NCI-H1105 treated with DMSO at 0.1 percent for 48 hours (cell line): ENCODE measurements at places on chromosomes 6 and 20.

DNA sequence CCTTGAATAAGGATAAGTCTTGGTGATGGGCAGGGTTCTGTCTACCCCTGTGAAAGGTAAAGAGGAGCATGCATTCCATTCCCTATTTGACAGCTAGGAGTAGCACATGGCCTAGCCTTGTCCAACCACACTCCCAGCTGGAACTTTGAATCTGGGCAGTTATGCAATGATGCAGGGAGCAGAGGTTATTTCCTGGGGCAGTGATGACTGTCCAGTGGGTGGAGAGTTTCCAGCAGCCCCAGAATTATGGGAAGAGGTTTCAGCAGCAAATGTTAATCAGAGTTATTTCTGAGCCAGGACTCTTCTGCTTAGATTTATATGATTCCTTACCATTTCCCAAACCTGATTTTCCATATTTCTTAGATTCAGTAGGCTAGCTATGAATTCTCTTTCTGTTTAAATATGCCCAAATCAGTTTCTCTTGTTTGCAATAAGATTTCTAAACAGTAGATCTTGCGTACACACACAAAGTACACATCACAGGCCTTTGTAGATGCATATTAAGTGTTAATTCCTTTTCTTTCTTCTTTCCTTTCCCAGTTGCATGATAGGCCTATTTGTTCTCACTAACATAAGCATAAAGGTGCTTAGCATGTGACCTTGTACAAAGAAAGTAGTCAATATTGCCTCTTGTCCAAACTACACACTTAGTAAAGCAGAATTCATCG, 17.3 kb upstream of the TXLNB start:
- DNase-seq, result no peak

- DNase-seq, result no peak
These were observed 50.9 kb upstream of the OLIG3 start for GRCh38 chr6:137545073-137545472.

- DNase-seq, result no peak
These were observed 41.3 kb downstream of the PANK2 start for GRCh38 chr20:3930265-3931206.

- no peak for DNase-seq
These were observed 168.2 kb downstream of the GPX5 start for GRCh38 chr6:28693751-28694443.

- no peak for DNase-seq
These were observed 417 bp downstream of the NFATC2 start for GRCh38 chr20:51542033-51542570.

GRCh38 chr6:158465747-158466146, 94.1 kb upstream of the TMEM181 start:
- DNase-seq, result no peak

- DNase-seq, result no peak
These were observed 1.2 kb upstream of the MYCT1 start for GRCh38 chr6:152696522-152696921.

- no peak for DNase-seq
These were observed 82.2 kb downstream of the RIN2 start for GRCh38 chr20:19840111-19840710.

DNA sequence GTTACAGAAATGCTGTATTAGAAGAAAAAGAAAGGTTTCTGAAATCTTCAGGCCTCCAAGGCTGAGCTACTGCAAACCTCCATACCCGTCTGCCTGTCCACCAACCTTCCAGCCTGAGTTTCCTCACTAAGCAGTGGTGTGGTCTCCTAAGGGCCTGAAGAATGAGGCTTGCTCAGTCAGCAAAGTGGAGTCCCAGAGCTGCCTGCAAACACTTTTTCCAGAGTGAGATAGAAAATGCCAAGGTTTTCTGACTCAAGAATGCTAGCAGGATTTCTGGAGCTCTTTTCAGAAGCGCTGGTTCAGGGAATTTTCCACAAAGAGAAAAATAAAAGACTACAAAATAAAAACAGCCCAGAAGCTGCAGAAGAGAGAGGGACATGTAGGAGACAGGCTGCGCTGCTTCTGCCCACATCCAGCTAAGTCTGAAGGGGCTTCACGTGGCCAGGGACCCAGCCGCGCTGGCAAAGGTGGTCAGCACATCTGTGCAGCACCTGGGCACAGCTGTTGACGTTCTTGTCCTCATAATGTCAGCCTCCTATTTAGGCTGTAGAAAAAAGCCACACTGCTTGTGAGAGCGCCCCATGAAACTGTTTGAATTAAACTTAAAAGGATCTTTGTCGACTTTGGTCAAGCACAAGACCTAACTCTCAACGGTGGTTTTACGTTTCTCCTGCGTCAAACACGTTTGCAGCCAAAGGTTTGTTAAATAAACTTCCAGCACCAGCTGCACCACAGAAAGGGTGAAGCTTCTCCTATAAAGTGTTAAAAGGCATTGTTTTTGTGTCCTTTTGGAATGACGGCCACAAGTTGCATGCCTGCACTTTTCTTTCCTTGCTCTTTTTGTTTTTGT, 209.0 kb downstream of the THBS2 start:
- no peak for DNase-seq

- no peak for DNase-seq
These were observed 225.1 kb upstream of the FERMT1 start for GRCh38 chr20:6347916-6348315.

DNA sequence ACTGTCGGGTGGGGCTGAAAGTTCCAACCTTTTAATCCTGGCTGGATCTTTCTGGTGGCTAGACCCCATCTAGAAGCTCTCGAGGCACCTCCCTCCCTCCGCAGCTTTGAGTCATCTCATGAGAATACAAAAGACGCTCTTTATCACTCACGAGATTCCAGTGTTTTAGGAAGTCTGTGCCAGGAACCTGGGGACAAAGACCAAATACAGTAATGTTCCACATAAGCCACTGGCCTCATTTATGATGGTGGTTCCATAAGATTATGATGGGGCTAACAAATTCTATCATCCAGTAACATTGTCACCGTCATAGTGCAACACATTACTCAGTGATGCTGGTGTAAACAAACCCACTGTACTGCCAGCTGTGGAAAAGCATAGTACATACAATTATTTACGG, 48.7 kb downstream of the NCOA7 start:
- no peak for DNase-seq

DNA sequence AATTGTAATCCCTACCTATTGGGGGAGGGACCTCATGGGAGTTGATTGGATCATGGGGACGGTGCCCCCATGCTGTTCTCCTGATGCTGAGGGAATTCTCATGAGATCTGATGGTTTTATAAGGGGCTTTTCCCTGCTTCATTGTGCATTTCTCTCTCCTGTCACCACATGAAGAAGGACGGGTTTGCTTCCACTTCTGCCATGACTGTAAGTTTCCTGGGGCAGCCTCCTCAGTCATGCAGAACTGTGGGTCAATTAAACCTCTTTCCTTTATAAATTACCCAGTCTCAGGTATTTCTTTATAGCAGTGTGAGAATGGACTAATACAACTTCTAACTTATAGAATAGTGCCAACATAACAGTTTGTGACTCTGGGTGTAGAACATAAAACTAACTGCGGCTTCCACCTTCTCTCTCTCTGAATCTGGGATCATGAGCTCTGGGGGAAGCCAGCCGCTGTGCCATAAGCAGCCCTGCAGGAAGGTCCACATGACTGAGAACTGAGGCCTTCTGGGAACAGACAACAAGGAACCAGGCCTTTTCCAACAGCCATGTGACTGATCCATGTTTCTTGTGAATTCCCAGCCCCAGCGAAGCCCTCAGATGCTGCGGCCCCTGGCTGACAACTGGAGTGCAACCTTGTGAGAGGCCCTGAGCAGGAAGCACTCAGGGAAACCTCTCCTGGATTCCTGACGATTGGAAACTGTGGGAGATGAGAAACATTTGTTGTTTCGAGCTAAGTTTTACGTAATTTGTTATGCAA, 3.4 kb upstream of the HLA-A start:
- DNase-seq, result no peak

DNA sequence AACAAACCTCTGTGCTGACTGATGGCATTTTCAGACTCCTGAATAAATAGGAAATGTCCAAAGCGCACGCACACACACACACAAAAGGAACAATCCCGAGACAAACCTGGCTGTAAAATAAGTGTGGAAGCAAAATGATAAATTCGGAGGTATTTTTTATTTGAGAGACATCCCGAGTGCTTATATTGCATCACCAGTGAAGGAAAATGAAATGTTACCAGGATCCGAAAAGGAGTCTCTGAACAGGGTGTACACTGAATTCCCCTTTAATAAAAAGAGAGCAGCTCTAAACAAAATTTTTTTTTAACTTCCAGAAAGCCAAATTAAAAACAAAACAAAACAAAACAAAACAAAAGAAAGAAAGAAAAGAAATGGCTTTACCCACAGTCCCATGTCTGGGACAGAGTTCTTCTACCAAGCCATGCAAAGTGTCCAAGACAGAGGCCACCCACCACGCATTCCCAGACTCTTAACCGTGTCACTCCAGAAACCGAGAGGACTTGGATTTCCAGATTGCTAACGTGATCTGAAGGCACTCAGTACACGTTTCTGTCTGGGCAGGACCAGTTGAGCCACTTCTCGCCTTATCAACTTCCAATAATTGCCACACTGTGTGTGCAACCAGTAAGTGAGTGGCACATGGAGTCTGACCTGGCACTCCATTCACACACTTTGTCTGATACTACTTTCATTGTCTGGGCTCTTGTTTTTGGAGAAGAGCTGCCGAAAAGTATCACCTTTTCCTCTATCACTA, 817 bp downstream of the ME1 start:
- no peak for DNase-seq

GRCh38 chr20:23832775-23833513, 6.4 kb upstream of the CST2 start:
- DNase-seq, result no peak

- DNase-seq, result no peak
These were observed 66.0 kb downstream of the CDS2 start for GRCh38 chr20:5192570-5193431.

DNA sequence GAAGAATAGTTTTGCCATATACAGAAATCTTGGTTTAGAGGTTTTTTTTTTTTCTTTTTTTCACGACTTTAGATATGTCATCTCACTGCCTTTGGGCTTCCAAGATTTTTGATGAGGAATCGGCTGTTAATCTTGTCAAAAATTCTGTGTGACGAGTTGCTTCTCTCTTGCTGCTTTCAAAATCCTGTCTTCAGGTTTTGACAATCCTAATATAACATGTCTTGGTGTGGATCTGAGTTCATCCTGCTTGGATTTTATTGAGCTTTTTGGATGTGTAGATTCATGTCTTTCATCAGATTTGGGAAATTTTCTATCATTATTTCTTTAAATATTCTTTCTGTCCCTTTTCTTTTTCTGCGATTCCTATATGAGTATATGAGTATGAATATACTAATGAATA, 61.1 kb downstream of the PLCG1 start:
- DNase-seq, result no peak

DNA sequence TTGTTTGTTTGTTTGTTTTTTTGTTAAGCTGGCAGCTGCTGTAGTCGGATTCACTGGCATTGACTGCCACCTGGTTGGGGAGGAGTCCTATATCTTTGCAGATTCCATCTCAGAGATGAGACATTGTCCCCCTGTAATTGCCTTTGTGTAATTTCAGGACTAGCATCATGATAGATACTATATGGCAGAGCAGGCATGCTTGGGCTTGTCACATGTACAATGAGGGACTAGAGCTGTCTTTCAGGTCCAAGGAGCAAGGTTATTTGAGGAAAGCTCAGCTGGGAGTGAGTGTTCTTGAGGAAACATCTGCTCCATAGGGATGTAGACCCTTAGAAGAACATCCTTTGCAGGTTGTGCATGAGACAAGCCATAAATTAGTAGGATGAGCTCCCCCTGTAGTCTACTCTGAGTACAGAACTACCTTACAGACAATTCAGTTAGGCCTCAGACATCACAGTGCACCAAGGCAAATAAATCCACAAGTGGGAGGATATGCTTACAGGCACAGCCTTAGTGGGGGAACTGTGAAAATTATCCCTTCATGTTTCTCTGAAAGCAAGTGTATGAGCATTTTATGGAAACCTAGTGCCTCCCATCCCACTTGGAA, 62.1 kb downstream of the BMP2 start:
- peak; percentile 31 for DNase-seq

DNA sequence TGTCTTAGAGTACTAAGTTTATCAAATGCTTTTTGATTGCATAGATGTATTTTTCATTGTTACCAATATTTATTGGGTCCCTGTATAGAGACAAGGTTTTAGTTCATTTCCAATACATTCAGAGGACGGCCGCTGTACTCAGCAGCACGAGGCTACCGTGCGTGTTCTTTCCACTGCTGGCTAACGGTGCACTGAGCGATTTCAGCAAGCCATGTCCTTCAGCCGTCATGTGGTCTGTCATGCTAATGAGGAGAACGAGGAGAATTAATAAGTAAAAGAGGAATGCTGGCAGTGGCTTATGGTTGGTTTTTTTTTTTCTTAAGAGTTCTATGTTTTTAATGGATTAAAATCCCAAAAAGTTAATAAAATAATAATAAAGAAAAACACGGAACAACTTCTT, 253.6 kb downstream of the ARID1B start:
- DNase-seq, result no peak

DNA sequence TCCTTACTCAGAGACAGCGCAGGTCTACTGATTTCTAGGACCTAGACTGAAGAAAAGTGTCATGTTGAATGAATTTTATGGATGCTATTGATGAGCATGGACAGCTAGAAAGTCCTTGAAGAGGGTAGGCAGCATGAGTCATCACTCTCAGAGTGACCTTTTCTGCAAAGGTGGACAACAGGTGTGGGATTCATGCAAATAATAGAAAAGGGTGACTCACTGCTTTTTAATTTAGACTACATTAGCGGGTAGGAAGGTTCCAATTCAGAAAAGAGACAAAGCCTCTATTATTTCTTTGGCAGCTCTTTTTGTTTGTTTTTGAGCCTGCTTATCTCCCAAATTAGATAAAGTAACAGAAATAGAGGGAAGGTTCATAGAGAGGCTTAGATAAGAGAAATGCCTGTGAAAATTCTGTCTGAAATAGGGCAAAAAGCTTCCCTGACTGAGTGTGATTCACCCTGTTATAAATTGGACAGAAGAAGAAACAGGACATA, 191.4 kb downstream of the TENT5A start:
- peak; percentile 21 for DNase-seq

DNA sequence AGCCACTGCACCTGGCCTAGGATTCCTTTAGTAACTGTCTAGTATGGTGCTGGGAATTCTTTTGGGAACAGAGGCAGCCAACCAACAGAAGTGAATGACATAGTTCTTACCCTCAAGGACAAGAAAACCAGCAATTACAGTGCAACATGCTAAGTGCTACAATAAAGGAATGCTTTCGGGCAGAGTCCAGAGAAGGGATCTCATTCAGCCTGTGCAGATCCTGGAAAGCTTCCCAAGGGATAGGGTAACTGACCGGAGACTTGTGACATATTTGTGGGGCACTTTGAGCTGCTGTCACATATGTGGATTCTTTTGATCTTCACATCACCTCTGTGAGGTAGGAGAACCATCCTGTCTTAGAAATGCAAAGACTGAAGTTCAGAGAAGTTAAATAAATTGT, 46.8 kb downstream of the C6orf15 start:
- no peak for DNase-seq

DNA sequence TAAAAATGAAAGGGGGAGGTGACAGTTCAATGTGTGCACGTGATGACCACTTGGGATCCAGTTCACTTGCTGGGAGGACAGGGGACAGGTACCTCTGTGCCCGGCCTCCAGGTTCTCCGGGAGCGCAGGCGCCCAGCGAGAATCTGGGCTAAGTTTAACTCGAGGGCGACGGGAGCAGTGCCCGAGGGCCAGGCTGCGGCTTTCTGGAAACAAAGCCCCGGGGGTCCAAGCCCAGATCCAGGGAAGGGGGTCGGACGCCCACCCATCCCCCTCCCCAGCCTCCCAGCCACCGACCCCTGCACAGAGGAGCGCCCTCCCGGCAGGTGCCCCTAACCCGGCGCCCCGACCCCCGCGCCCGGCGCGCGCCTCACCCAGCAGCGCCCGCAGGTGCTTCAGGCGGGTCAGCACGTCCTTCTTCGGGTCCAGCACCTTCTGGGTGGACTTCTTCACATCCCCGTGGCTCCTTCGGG, 405 bp downstream of the RALGAPA2 start:
- DNase-seq, result peak; percentile 33
